ENCODE measurements at places on chromosomes 13 and 19.

DNA sequence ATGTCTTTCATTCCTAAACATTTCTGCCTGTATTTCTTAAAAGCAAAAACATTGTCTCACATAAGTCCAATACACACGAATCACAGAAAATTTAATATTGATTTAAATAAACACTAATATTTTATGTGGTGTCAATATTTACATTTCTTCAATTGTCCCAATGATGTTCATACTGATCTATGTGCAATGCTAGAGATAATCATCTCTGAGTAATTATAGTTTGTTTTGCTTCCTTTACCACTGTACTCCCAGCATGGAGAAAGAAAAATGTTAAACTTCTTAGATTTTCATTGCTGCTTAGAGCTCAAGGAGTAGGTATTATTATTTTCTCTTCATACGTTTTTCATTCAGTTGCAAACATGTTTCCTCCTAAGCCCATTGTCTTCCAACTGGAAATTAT lies 434.2 kb upstream of the PRR20A start:
- no peak for DNase-seq

DNA sequence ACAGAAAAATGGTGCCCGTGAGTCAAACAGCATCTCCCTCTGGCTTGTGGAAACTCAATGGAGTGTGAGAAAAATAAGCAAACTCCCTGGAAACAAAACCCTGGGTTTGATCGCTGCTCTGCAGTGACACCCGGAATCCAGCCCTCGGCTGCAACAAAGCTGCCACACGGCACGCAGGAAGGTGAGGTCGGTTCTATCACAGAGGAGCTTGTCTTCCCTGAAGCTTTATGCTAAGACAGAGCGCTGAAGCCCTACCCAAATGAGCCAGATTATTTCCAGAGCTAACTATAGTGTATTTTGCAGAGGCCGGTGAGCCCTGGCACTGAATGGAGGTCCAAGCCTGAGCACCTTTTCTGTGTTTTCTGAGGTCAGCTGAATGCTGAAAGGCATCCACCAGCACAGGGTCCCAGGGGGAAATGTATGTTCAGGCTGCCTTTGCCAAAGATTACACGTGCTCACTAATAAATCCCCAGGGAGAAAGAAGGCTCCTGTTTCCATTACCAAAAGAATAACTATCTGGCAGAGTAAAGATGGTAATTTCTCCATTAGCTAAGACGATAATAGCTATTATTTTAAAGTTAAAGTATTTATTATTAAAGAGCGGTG lies 77.8 kb downstream of the TSHZ3 start:
- DNase-seq = no peak

DNA sequence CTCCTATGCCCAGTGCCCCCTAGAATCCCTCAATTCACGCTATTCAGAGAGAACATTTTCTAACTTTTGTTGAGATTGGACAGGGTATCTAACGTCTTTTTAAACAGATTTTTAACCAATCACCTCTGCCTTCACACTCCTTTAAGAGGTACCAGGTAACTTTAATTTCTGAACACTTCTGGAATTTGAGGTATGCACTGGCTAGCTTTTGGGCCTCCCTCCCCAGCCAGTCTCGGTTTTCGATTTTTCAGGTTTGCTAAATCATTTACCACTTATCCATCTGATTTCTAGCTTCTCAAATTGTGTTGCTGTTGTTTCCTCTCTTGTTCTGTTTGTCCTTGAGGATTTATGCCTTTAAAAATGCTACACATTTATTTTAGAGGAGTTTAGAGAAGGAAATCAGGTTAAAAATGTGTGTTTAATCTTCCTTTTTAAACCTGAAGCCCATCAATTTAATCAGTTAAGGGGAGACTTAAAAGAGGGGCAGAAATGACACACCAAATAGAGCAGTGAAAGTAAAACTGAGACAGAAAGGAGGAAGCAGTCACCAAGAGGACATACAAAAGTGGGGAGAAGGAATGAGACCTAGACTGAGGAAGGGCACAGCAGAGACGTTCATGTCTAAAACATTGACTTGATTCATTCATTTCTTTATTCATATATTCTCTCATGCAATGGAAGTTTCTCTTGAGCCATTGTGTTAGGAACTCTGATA lies 139.6 kb upstream of the HTR2A start:
- no peak for DNase-seq

DNA sequence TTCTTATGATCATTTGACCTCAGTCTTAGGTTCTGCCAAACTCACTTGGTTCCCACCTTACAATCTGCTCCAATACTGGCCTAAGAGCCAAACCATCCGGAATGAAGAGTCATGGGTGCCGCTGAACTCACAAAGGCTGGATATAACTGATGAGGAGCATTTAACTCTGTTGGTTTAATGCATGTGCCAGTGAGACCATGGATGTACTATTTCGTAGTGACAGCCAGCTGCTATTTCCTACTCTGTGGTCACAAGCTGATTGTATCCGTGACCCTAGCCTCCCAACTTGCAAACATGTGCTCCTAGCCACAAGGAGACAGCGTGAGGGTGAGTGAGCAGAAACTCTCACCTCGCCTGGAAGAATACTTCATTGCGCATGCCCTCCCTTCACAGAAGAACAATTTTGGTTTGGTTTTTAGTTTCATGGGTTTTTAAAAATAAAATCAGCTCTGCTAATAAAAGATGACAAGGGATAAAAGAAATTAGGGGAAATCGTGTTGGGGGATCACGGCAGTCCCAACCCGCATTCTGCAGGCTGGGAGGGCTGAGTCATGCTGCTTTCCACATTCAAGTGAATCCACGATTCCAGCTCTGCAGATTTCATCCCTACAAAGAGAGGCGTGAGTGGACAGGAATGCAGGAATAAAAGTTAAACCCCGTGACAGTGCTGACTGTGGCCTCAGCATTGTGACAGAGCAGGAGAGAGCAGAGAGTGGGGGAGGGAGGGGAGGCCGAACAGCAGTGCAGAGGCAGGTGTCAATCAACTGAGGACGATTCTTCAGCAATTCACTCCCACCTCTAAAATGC lies 66.8 kb upstream of the RAP2A start:
- no peak for DNase-seq

DNA sequence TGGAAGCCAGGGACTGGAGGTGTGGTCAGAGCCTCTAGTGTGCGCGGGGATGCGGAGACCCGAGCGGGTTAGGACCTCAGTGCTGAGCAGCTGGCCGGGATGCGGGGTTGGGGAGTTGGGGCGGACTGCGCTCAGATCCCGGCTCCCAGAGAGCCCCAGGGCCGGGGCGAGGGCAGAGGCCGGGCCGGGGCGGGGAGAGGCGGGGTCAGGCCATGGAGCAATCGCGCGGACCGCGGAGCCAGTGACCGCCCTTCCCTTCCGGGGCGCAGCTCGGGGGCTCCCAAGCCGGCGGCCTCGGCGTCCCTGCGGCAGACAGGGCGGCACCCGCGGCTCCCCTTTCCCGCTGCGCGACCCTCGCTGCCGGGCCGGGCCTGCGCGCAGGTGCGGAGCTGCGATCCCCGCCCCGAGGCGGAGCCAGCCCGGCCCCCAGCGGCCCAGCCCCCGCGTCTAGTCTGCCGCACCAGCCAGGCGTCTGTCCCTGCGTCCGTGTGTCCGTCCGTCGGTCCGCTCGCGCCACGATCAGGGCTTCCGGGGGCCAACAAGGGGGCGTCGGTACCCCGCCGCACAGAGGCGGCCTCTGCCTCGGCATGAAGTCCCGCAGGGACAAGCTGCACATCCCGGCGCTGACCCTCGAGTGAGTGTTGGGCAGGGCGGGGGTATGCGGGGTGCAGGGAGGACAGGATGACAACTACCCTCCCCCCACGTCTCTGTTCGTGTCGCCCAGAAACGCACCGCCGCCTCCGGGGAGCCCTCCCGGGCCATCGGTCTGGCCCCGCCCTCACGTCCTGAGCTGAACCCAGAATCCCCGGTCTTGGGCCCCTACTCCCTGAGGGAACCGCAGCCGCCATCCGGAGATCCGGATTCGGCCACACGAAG lies 12.4 kb downstream of the MAST3 start:
- no peak for DNase-seq

- DNase-seq = no peak
These were observed 15.1 kb downstream of the LHFPL6 start for GRCh38 chr13:39587939-39588338.

DNA sequence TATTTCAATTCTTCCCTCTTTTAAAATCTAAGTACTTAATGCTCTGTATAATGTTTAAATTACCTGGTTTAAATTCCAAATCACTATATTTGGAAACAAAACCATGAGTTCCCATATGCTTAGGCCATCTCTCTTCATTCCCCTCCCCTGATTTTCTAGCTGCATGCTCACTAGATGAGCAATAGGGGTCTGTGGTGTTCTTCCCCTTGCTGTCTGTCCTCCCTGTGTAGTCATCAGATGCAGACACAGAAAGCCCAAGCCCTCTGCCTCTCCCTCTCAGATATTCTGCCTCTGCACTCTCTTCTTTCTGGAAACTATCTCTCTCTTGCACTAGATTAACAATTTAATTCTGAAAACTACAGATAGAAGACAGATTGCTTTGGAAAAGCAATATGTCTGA lies 1730.2 kb downstream of the OLFM4 start:
- no peak for DNase-seq

DNA sequence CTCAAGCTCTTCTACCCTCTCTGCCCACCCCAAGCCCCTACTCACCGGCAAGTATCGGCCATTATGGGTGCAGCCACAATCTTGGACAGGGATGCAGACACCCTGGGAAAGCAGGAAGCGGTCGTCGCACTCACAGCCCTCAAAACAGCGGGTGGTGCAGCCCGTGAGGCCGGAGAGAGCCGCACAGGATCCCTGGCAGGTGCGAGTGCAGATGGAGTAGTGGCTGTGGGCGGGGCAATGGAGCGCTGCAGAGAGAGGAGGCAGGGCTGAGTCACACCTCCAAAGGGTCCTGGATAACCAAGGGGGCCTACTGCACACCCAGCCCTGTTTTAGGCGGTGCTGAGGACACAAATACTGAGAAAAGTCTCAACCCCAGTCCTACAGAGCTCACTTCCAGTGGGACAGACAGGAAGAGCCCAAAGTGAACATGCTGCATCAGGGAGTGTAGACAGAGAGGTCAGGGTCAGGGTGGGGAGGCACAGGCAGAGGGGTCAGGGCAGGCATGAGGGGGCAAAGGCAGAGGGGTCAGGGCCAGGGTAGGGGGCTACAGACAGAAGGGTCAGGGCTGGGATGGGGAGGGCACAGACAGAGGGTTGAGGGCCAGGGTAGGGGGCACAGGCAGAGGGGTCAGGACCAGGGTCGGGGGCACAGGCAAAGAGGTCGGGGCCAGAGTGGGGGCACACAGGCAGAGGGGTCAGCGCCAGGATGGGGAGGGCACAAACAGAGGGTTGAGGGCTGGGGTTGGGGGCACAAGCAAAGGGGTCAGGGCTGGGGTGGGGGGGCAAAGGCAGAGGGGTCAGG lies 24.2 kb upstream of the FBL start:
- DNase-seq = no peak
